ENCODE measurements at places on chromosomes 3 and 15.

DNA sequence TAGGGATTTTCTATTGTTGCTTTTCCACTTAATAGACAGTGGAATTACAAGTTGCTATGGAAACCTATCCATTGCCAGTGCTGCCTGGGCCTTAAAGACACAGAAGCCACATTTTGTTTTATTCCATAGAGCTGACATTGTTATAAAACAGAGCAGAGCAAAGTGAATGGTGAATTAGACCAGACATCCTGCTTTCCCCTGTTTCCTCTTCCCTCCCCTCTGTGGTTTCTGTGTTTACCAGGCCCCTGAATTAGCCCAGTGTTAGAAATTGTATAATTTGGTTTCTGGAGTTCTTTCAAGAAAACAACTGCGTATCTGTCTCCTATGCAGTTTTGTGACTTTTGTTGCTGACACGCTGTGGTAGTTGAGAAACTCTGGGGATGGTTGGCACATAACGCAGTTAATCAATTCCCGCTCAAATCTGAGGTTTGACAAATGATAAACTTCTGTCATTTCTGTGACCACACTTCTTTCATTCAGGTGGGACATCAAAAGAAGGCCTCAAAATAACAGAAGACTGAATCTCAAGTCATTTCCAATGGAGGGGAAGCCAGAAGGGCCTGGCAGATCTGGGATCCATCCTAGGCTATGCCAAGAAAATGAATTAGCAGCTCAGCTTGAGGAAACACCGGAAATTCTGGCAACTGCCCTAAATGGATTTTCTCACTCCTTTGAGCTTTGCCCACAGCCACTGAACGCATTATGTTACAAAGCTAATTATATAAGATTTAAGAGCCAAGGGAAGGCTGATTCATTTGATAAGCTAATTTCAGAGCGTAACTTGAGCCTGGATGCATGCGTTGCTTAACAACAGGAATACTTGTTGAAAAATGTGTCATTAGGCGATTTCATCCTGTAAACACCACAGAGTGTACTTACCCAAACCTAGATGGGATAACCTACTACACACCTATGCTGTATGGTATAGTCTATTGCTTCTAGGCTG is 46.9 kb downstream of the NR1D2 start:
- DNase-seq, result no peak

GRCh38 chr3:111534701-111535100 is 7.3 kb upstream of the CD96 start:
- DNase-seq, result no peak

GRCh38 chr3:108322352-108322751 is 26.0 kb downstream of the HHLA2 start:
- DNase-seq, result no peak

GRCh38 chr3:10192953-10193691 is 28.4 kb downstream of the IRAK2 start:
- no peak for DNase-seq

DNA sequence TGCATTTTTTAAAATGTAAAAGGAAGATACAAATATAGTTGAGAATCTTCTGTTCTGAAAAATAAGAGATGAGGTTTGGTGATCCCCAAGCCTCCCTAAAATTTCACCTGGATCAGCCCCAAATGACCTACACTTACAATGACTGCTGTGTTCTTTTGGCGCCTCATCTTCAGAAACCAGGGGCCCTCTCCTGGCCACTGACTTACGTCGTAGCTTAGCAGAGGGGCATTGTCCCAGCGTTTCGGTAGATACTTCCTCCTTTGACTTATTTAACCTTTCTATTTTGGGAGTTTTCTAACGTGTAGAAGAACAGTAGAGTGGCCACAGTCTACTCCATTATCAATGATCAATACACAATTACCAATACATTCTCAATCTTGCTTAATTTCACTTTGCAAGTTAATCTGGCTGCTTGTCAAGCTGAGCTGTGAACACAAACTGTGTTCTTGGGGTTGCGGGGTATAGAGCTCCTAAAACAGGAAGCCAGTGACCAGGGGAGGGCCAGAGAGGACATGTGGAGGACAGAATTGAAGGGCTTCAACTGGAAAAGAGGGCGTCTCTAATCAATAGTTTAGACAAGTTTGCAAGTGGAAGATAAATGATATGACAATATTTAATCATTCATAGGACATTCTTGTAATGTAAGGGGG is 419.5 kb downstream of the LPP start:
- no peak for DNase-seq
